Stimulated activated CD4-positive, alpha-beta T cell treated with anti-CD3 and anti-CD28 coated beads, Interleukin-12 subunit alpha, Interleukin-12 subunit beta, amount 100 ng/mL, for 48 hours (primary cell): ENCODE measurements at places on chromosomes 13 and 19.

DNA sequence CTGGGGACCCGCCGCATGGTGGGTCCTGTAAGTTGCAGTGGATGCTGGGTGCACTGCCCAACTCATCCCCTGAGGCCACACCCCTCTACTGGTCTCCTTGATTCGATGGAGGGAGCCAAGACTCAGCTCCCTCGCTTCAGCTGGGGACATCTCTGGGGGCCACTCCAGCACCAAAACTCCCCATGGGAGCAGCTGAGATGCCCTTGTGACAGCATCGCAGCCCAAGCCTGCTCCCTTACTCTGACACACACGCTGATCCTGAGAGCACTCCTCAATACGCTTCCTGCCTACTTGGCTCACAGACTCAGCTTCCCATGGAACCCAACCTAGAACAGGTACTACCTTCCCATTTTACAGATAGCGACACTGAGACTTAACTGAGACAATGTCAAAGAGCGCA, 56.2 kb downstream of the PEPD start:
- DNase-seq: no peak

- no peak for DNase-seq
Measured at GRCh38 chr19:41324231-41324702, 14.3 kb downstream of the CCDC97 start.

DNA sequence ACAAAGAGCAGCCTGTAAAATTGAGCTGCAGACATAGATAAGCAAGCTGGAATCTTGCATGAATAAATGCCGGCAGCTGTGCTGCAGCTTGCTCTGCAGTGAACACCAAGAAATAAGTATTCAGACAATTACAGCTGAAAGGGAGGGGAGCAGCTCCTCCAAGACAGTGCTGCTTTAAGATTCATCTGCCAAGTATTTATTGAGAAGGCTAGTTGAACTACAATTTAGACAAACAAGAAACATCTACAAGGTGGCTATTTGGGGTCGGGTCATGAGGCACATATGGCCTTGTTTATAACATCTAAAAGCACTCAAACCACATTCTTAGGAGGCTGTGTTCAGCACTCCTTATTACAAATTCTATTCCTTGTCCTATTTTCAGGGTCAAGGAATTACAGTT, 34.9 kb downstream of the ZNF726 start:
- no peak for DNase-seq

DNA sequence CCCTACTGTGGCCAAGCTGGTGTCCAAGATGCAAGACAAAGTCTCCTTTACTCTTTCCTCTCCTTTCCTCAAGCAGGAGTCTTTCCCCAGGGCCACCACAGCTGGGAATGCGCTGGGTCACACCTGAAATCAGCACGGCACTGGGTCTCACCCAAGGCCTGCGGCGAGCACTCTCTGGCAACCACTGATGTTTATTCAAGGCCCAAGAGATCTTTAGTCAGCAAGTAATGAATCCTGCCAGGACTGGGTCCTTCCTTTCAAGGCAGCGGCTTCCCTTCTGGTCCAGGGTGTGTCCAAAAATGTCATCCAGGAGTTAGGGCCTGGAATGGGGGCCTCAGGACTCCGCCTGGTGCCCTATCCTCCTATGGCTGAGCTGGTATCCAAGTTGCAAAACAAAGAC, 24.1 kb downstream of the BLOC1S3 start:
- no peak for DNase-seq

DNA sequence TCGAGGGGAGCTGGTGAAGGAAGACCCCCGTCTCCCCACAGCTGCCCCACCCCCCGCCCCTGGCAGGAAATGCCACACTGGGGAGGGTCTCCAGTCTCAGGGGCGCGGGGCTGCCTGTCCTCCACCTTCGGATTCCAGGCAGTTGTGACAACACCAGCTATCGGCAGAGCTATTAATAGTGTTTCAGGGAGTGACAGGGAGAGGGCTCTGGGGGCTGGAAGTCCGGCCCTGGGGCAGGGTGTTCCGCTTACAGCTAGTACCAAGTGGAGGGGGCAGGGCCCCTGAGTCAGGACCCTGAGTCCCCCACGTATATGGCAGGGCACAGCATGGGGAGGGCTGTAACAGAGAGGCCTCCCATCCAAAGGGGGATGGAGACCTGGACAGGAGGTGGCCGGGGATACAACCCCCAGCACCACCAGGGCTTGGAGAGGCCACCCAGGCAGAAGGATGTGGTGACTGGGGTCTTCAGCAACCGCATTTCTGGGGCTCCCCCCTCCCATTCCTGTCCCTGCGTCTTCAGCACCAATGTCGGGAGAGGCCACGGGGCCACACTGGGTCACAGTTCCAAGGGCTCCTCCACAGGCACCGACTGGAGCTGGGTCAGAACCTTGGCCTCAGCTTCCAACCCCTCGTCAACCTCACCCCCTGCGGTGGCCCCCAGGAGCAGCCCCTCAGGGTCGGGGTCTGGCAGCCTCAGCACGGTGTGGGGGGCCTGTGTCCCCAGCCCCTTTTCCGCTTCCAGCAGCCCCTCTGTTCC, 3.9 kb downstream of the SIX5 start:
- DNase-seq: no peak

- no peak for DNase-seq
Measured at GRCh38 chr13:82305588-82305987, 1576.7 kb downstream of the SLITRK1 start.

DNA sequence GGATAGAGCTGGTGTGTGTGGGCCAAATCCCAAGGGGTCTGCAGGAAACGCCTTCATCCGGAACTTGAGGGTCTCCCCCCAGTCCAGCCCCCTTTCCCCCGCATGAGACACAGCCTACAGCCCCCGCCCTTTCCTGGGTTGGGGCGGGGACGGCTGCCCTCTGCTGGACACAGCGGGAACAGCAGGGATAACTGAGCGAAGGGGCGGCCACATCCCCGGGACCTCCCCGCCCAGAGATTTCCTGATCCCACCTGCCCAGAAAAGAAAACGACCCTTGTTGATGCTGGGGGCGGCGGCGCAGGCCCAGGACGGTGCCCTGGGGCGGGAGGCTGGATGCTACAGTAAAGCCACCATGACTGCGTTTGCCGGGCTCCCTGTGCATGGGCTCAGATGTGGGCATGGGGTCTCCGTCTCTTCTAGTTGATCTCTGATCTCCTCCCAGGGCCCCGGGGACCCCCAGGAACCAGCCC, 14.2 kb downstream of the ONECUT3 start:
- no peak for DNase-seq

GRCh38 chr19:30887042-30887441, 462.2 kb downstream of the TSHZ3 start:
- no peak for DNase-seq

DNA sequence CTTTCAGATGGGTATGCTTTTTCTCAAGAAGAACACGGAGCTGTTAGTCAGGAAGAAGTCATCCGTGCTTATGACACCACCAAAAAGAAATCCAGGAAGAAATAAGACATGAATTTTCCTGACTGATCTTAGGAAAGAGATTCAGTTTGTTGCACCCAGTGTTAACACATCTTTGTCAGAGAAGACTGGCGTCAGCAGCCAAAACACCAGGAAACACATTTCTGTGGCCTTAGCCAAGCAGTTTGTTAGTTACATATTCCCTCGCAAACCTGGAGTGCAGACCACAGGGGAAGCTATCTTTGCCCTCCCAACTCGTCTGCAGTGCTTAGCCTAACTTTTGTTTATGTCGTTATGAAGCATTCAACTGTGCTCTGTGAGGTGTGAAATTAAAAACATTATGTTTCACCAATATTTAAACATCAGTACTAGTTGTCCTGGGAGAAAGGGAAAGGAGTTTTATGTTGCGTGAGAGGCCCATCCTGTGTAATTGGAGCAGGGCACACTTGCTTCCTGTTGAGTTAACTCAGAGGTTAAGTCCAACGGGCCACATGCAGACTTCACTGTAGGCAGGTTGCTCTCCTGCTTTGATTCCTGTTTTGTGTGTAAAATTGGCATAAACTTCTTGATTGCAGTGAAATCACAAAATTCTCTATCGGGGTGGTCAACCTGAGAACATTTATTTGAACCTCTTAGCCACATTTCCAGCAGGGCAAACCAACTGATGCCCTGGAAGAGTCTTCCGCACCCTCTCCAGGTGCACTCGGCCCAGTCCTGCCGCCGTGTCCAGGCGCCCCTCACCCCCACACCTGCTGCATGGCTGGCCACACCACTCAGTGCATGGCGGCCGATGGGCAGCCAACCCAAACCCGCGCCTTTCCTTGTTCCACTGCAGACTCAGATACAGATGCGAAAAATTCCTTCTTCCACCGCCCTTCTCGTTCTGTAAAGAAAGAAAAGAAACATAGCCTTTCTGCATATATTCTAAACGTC, 31.6 kb downstream of the SHISA2 start:
- no peak for DNase-seq

GRCh38 chr13:48457578-48458242, 44.8 kb upstream of the LPAR6 start:
- no peak for DNase-seq

- no peak for DNase-seq
Measured at GRCh38 chr19:50457300-50457699, 19.0 kb upstream of the EMC10 start.

GRCh38 chr19:33248553-33248953, 22.9 kb upstream of the SLC7A10 start:
- DNase-seq: no peak

- DNase-seq: no peak
Measured at GRCh38 chr13:19597523-19597922, 35.9 kb upstream of the MPHOSPH8 start.

DNA sequence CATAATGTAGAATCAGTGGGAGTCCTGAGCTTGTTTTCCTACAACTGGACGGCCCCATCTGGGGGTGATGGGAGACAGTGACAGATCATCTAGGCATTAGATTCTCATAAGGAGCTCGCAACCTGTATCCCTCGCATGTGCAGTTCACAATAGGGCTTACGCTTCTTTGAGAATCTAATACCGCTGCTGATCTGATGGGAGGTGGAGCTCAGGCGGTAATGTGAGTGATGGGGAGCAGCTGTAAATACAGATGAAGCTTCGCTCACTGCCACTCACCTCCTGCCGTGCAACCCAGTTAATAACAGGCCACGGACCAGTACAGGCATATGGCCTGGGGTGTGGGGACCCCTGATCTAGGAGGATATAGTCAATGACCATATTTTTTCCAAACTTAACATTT, 38.8 kb downstream of the RCBTB1 start:
- DNase-seq: no peak

DNA sequence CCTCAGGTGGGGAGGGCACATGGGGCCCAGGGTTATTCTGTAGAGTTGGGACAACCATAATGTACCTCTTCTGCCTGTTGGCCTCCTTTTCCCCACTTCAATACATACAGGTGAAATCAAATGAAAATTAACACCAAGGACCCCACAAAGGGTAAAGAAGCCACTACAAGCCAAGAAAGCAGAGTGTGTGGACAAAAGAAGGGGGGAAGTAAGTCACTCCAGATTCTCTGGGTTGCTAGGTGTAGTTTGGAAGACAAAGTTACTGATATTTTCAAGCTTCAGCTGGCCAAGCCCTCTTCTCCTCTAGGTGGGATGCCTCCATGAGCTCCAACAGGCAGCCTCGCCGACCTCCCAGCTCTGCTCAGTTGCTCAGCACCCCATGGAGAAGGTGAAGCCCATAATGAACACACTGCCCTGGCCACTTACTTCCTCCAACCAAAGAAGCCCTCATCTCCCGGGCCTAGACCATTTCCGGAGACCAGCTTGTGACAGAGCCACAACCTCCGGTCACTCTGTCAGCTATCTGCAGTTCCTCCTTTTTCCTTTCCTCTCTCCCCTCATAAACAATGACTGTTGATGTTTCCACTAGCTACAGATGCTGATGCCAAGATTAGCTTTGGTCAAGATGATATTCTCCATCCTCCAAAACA, 66.8 kb upstream of the MED4 start:
- DNase-seq: no peak

GRCh38 chr19:46714444-46715106, 2.3 kb downstream of the PRKD2 start:
- no peak for DNase-seq

DNA sequence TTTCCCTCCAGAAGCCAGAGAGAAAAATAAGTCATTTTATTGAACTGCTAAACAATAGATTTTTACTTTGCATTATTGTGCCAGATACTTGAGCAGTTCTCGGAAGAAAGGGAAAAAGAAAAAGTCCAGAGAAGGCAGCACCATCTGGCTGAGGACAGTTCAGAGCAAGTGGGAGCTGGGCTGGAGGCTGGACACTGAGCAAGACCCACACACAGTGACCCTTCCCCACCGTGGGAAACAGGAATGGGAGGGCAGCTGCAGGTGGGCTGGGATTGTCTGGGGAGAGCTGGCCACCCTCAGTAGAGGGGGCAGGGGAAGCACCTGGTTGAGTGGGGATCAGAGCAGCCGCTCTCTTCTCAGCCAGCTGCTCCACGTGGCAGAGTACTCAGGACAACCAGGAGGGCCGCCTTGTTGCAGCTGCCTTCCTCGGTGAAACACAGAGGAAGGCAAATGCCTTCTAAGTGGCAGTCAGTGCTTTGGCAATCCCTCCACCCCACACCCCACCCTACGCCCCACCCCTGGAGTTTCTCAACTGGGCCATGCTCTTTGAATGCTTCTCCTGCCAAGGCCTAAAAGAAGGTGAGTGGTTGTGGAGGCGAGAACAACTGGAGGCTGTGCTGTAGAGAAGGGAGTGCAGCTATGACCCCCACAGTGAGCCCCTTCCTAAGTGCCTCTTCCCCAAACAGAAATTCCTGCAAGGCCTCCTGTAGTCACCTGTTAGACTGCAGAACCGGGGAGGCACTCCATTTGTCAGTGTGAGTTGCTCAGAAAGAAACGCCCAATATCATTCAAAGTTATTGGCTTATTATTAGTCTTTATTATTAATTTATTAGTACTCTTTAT, 179.3 kb downstream of the ZIC5 start:
- no peak for DNase-seq

DNA sequence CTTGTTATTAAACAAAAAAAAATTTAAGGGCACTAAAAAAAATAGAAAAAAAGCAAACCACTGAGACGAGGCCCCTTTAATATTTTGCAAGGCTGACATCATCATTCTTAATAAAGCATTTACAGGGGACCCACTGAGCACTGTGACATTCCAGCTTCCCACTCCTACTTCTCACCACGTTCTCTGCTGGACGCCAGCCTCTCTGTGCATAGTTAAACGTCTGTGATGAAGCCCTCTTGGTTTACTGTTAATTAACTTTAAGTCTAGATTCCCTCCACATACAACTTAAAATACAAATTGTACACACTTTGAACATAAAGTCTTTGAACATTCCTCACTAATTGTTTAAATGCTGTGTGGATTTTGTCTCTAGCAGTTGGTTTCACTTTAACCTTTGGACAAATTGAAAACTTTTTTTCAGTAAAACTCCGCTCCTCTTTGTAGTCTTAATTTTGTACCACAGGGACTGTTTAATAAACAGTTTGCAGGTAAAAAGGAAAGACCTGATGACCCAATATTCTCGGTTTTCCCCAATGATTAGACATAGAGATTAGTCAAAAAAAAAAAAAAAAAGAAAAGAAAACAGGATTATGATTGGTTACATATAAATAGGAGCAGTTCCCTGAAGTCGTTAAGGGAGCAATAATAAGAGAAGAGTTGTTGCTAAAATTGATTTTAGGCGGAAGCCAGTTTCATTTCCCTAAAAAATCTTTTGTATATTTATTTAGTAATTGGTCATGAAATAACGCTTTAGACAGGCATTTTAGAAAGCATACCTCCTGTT, 219.8 kb downstream of the MZT1 start:
- no peak for DNase-seq
